MG63 (cell line): ENCODE measurements at places on chromosomes 5 and 9.

- peak; percentile 32 for DNase-seq
Observed at GRCh38 chr5:71891856-71892255, 172.8 kb downstream of the CARTPT start.

DNA sequence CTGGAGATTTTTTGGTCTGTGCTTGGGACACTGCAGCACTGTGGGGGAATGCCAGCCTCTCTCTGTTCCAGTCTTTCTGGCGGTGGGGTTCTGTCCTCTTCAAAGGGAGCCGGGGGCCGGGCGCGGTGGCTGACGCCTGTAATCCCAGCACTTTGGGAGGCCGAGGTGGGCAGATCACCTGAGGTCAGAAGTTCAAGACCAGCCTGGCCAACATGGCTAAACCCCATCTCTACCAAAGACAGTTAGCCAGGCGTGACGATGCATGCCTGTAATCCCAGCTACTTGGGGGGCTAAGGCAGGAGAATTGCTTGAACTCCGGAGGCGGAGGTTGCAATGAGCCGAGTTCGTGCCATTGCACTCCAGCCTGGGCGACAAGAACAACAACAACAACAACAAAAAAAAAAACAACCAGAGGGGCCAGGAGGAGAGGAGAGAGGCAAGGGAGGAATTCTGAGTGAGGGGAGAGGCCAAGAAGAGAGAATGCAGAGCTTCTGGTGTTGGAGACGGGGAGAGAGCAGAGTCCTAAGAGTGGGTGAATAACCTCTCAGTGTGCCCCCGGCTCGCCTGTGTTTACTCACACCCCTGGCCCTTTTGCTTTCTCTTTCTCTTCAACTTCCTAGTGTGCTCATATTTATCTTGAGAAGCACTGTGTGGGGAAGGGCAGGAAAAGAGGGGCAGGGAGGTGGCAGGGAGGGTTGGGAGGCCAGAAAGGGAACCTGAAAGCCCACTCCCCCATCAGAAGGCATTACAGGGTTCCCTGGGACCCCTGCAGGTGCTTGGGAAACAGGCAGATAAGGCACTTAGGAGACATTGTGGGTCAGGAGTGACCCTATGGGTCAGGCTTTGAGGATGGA lies 3.2 kb upstream of the SET start:
- DNase-seq: no peak

DNA sequence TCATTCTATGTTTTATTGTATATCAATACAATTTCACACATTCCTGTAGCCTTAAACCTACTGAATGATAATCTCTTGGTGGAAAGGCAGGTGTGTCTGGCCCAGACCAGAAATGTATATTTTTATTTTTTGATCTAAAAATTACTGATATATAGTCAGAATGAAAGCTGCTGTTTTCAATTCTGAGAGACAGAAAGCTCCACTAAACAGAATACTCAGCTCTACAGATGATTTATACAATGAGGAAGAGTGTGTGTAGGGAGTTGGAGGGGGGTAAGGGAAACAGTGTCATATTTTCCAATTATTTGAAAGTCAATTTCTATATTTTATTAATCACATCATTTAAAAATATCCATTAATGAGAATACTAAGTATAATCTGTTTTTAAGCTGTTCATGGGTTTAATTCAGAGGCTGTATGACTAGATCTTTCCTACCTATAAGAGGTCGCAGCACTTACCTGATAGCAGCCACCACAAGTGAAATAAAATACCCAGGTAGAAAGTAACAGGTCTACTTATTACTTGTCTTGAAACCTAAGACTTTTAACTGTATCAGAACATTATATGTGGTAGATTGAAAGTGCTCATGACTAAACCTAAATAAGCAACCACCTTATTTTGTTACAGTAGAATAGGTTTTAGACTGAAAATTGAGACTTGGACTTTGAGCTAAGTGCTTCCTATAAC lies 183.4 kb downstream of the TMC1 start:
- DNase-seq: no peak

GRCh38 chr9:118832371-118832770 lies 536.9 kb downstream of the BRINP1 start:
- no peak for DNase-seq
